ENCODE measurements at places on chromosomes 4 and X. TPM values are rescaled to one million over a fixed set of nuclear protein-coding genes. Genes with fewer than 3 reads are reported as not detected.

The CYSLTR1 gene
- total RNA-seq = 0.68 TPM

The RNF128 gene
- total RNA-seq = 0.43 TPM

The SLC6A14 gene
- total RNA-seq = 0.27 TPM

The CT45A3 gene
- not detected for total RNA-seq

The CXCL6 gene
- total RNA-seq = 0.20 TPM

The TDO2 gene
- total RNA-seq = 6.7 TPM

Measured in mesothelial cell of epicardium (in vitro differentiated cells).